ENCODE measurements at places on chromosomes 5 and 9.

DNA sequence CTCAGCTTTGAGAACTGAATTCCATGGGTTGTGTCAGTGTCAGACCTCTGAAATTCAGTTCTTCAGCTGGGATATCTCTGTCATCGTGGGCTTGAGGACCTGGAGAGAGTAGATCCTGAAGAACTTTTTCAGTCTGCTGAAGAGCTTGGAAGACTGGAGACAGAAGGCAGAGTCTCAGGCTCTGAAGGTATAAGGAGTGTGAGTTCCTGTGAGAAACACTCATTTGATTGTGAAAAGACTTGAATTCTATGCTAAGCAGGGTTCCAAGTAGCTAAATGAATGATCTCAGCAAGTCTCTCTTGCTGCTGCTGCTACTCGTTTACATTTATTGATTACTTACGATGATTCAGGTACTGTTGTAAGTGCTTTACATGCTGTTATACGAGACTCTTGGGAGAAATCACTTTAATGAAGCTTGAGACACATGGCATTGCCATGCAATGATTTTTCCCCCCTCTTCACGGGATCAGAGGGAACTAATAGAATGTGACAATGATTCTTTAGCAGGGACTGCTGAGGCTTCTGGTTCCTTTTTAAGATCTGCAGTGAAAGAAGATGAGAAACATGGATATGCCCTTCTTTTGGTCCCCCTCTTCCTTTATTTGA, 63.8 kb downstream of the PTTG1 start:
- no peak overlapping the region for H3K4me3 ChIP-seq
- H3K27me3 ChIP-seq, result no peaks in the 10 kb centered on the region
- no peak overlapping the region for H3K27ac ChIP-seq
- H3K4me1 ChIP-seq, result peaks cover 2% of the 10 kb centered on the region

- peaks cover 23% of the 10 kb centered on the region for H3K4me1 ChIP-seq
- DNase-seq, result peak; percentile 61
- H3K36me3 ChIP-seq, result no peaks in the 10 kb centered on the region
- H3K27ac ChIP-seq, result peak overlapping the region; percentile 73
- no peak overlapping the region for H3K4me3 ChIP-seq
These were observed 13.1 kb downstream of the DIAPH1 start for GRCh38 chr5:141605523-141606277.

DNA sequence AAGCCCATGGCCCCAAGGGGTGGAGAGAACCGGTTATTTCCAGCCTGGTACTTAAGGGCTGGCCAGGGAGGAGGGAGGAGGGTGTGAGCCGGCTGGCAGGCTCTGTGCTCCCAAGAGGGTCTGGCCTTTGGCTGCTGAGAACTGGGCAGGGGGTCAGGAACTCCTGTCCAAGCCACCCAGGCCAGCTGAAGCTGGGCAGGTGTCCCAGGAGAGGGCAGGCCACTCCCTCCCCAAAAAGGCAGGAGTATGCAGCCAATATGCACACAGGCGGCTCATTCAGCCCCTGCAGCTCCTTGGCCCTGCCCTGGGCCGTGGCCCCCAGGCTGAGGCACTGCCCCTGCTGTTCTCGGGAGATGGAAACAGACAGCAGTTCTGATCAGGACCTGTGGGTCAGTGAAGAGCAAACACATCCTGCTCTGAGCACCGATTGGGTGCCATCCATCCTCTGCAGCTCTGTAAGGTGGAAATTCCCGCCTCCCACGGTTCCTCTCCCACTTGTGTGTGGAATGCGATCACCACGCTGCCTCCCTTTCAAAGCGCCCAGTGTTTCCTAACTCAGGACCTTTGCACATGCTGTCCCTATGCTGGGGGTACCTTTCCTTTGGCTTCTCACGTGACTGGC, 17.1 kb upstream of the KIF12 start:
- H3K36me3 ChIP-seq, result no peaks in the 10 kb centered on the region
- no peak overlapping the region for H3K4me3 ChIP-seq
- no peak overlapping the region for H3K27ac ChIP-seq
- H3K4me1 ChIP-seq, result peaks cover 28% of the 10 kb centered on the region
- no peak for DNase-seq

GRCh38 chr5:105504-106070, 13.6 kb downstream of the PLEKHG4B start:
- no peaks in the 10 kb centered on the region for H3K36me3 ChIP-seq
- no peak for DNase-seq
- H3K4me1 ChIP-seq, result no peaks in the 10 kb centered on the region
- peaks cover 20% of the 10 kb centered on the region for H3K27me3 ChIP-seq

DNA sequence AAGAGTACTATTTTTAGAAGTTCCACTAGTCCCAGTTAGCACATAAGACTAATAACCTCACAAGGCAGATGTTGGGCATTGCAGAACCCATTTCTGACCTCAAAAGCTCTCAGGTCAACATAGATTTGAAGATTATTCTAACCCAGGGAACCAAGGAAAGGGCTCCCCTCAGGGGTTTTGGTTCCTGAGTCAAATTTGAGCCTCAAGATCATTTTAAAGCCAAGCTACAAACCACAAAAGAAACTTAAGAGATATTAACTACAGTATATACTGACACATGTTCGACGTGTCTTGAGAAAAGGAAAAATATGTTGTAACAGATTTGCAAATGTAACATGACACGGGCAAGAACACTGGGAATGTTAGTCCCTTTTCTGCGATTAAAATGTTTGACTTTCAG, 88.6 kb downstream of the GNAQ start:
- DNase-seq, result no peak
- no peak overlapping the region for H3K4me3 ChIP-seq
- H3K27me3 ChIP-seq, result no peaks in the 10 kb centered on the region
- no peaks in the 10 kb centered on the region for H3K36me3 ChIP-seq
- H3K4me1 ChIP-seq, result peaks cover 59% of the 10 kb centered on the region

GRCh38 chr5:52523701-52524100, 264.0 kb upstream of the ITGA1 start:
- no peak for DNase-seq
- H3K27ac ChIP-seq, result no peak overlapping the region
- H3K27me3 ChIP-seq, result no peaks in the 10 kb centered on the region

- H3K4me1 ChIP-seq, result no peaks in the 10 kb centered on the region
- no peaks in the 10 kb centered on the region for H3K36me3 ChIP-seq
- no peak overlapping the region for H3K4me3 ChIP-seq
- H3K27me3 ChIP-seq, result no peaks in the 10 kb centered on the region
- H3K27ac ChIP-seq, result no peak overlapping the region
These were observed 428.6 kb downstream of the PSAT1 start for GRCh38 chr9:78725503-78725902.

- H3K27ac ChIP-seq, result no peak overlapping the region
- H3K27me3 ChIP-seq, result peaks cover 6% of the 10 kb centered on the region
These were observed 61.3 kb downstream of the GDA start for GRCh38 chr9:72210522-72210921.

DNA sequence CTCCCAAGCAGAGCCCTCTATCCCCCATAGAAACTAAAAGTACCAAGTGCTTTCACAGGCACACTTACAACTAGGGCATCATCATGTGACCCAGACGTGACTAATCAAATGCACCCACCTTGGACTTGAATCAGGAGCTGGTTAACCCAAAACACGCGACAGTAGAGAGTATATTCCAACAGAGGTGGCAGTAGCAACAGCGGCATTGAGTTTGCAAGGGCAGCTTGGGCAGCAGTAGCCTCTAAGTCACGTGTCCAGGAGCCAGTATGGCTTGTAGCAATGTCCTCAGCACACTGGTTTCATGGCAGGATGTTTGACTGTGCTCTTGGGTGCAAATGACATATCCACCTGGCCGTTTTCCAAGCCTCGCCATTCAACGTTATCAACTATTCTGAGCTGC, 73.4 kb upstream of the DNAH5 start:
- no peaks in the 10 kb centered on the region for H3K27me3 ChIP-seq
- no peak overlapping the region for H3K4me3 ChIP-seq
- no peak overlapping the region for H3K27ac ChIP-seq
- no peak for DNase-seq
- no peaks in the 10 kb centered on the region for H3K36me3 ChIP-seq

GRCh38 chr9:84330246-84330645, 10.3 kb downstream of the SLC28A3 start:
- no peaks in the 10 kb centered on the region for H3K27me3 ChIP-seq
- no peaks in the 10 kb centered on the region for H3K4me1 ChIP-seq
- H3K27ac ChIP-seq, result no peak overlapping the region
- H3K36me3 ChIP-seq, result no peaks in the 10 kb centered on the region

DNA sequence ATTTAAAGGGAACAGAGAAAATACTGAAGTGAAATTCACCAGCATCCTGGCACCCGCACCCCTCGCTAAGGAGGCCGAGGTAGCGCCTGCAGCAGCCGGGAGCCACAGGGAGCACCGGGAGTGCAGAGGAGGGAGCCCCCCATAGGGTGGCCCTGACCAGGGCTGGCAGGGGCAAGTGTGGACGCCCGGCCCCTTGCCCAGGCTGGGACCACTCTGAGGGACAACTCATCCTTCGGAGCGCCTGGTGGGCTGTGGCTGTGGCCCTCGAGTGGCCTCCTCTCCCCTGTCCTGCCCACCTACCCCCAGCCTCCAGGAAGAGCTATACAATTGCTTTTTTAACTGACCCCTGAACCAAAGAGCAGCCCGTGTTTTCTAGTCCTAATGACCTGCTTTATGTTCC, 47.0 kb downstream of the PLEKHG4B start:
- no peak overlapping the region for H3K4me3 ChIP-seq
- H3K27me3 ChIP-seq, result no peaks in the 10 kb centered on the region
- no peaks in the 10 kb centered on the region for H3K4me1 ChIP-seq
- H3K36me3 ChIP-seq, result no peaks in the 10 kb centered on the region

DNA sequence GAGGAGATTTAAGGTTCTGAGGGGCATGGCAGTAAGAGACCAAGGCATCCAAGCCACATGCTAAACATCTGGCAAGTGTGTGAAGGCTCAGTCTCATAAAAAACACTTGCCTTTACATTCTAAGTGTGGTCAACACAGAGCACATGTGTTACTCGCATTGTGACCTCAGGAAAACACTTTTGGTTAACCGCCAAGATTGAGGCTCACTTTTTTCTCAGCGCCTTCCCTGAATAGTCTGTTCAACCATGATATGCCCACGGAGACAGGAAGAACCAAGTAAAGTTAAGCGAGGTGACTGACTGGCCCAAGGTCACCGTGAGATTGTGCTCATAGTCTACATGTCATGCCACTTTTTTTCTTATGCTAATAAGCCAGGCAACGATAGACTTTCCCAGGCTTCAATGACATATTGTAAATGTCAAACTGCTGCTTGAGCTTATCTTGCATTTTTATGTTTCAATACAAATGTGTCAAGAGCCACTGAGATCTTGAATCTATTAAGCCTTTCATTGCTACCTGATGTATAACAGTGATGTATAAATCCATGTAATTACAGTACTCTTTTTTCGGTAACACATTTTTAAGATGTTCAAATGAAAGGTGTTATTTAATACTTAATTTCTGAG, 21.1 kb upstream of the IL9 start:
- DNase-seq, result no peak
- H3K4me3 ChIP-seq, result no peak overlapping the region

DNA sequence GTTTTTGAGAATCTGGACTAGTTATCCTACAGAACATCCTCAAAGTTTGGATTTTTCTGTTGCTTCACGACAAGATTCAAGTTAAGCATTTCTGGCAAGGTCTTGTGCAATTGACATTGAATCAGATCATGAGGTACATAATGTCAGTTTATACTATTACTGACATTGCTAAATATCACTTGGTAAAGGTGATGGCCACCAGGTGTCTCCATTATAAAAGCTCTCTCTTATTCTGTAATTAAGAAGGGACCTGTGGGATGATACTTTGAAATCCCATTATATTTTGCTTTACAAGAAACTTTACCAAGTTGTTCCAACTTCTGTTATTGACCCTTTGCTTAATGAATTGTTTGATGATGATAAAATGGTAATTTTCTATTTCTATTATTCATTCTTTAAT, 131.0 kb upstream of the ASTN2 start:
- no peak for DNase-seq
- H3K27me3 ChIP-seq, result no peaks in the 10 kb centered on the region
- no peaks in the 10 kb centered on the region for H3K36me3 ChIP-seq

All from tibial artery (tissue), 4 donors.